ENCODE measurements at places on chromosomes 3 and 15. TPM values are rescaled to one million over a fixed set of nuclear protein-coding genes. Genes with fewer than 3 reads are reported as not detected.

DNA sequence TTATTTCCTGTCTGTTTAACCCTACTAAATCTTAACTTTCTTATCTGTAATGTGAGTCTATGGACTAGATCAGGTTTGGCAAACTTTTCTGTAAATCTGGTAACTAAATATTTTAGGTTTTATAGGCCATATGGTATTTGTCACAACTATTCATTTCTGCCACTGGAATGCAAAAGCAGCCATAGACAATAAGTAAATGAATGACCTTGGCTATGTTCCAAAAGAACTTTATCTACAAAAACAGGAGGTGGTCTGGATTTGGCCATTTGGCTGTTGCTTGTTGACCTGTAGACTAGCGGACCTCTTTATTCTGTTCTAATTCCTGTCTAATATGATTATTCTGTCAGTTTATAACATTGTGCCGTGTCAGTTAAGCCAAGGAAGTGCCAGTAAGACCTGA lies 314.2 kb downstream of the LPP start:
- H3K27ac ChIP-seq: no peak overlapping the region
- H3K4me3 ChIP-seq: no peak overlapping the region
- peaks cover 2% of the 10 kb centered on the region for H3K36me3 ChIP-seq

- DNase-seq: no peak
- peaks cover 4% of the 10 kb centered on the region for H3K27me3 ChIP-seq
- no peak overlapping the region for H3K4me3 ChIP-seq
- H3K4me1 ChIP-seq: peaks cover 15% of the 10 kb centered on the region
- no peak overlapping the region for H3K27ac ChIP-seq
Observed at GRCh38 chr3:115662356-115662755, 39.0 kb downstream of the GAP43 start.

DNA sequence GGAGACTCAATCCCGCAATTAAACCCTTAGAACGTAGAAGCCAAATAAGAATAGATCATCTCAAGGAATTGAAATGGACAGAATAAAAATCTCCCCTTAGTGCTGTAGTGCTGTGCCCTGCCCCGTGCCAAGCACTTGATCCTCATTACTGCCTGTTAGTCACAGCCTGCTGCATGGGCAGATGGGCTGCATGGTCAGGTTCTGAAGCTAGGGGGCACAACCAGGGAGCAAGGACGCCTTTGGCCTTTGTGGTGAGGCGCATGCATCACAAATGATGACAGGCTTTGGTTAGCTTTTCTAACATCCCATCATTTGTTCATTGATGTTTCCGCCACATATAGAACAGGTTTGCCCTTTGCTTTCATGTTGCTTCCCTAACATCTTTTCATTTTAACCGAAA lies 336.3 kb upstream of the ADAMTS9 start:
- DNase-seq: no peak
- H3K27ac ChIP-seq: no peak overlapping the region
- H3K4me1 ChIP-seq: peaks cover 4% of the 10 kb centered on the region
- H3K27me3 ChIP-seq: no peaks in the 10 kb centered on the region
- H3K36me3 ChIP-seq: no peaks in the 10 kb centered on the region

GRCh38 chr3:64824394-64824909 lies 136.7 kb upstream of the ADAMTS9 start:
- H3K4me1 ChIP-seq: no peaks in the 10 kb centered on the region
- H3K27ac ChIP-seq: no peak overlapping the region
- no peak overlapping the region for H3K4me3 ChIP-seq
- H3K36me3 ChIP-seq: no peaks in the 10 kb centered on the region

GRCh38 chr3:38375488-38376097 lies 29.0 kb downstream of the XYLB start:
- no peak overlapping the region for H3K27ac ChIP-seq
- DNase-seq: no peak
- H3K4me1 ChIP-seq: no peaks in the 10 kb centered on the region

GRCh38 chr3:66198437-66199088 lies 22.2 kb upstream of the SLC25A26 start:
- no peak overlapping the region for H3K27ac ChIP-seq
- no peaks in the 10 kb centered on the region for H3K27me3 ChIP-seq
- H3K4me3 ChIP-seq: no peak overlapping the region
- H3K4me1 ChIP-seq: no peaks in the 10 kb centered on the region

- peak; percentile 89 for DNase-seq
- H3K36me3 ChIP-seq: no peaks in the 10 kb centered on the region
- peak overlapping the region; percentile 83 for H3K27ac ChIP-seq
- H3K4me1 ChIP-seq: peaks cover 72% of the 10 kb centered on the region
Observed at GRCh38 chr15:70196372-70197316, 98.9 kb upstream of the TLE3 start.

- no peak overlapping the region for H3K27ac ChIP-seq
- no peaks in the 10 kb centered on the region for H3K4me1 ChIP-seq
- no peak for DNase-seq
- H3K4me3 ChIP-seq: no peak overlapping the region
- no peaks in the 10 kb centered on the region for H3K36me3 ChIP-seq
Observed at GRCh38 chr3:183202004-183202722, 39.6 kb upstream of the LAMP3 start.

DNA sequence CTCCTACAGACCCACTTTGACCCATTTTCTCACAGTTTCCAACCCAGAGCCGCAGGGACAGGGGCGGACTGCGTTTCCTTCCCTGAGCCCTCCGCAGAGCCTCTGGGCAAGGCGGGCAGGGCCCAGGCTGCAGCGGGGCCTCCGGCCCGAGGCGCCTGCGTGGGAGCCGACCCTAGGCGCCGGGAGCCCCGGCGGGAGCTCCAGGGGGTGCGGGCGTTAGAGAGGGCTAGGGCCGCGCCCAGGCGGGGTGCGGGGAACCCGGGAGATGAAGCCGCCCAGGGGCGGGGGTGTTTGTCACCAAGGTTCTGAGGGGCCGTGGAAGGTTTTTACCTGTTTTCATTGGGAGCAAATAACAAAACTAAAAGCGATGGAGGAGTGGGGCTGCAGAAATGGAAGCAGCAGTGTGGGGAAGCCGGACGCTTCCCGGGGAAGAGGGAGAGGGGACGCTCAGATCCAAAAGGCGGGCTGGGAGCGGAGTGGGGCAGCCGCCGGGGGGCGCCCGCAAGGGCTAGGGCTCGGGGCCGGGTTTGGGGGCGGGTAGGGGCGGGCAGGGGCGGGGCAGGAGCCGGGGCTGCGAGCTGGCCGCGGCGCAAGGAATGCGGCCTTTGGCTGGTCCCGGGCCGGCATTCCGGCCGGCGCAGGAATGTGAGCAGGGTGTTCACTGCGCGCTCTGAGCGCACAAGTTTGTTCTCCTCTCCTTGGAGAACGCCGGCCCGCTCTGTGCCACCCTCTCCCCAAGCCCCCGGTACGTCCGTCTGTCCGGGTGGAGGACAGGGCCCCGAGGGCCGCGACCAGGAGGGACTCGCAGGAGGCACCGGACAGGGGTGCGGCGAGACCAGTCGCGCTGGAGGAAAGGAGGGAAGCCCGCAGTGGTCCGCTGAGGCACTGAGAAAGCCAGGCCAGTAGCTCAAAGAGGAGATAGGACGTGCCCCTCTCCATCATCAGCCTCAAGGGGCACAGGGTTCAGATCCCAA lies 61.1 kb downstream of the AMOTL2 start:
- peak; percentile 62 for DNase-seq

DNA sequence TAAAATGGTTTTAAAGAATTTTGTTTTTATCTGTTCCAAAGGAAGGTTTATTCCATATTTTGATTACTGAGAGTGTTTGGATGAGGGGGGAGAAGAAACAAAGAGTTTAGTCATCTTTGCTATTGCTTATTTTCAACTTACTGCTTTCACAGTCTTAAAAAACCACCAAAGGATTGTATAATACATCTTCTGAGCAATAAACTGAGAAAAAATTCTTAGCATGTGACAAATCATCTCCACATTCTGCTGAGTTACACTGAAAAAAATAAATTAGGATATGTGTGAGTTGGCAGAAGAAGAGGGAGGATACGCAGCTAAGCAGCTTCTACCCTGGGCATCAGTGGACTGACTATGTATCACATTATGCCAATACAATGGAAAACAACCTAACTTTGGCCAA lies 23.2 kb upstream of the ACTC1 start:
- no peak overlapping the region for H3K27ac ChIP-seq
- H3K36me3 ChIP-seq: no peaks in the 10 kb centered on the region
- no peak overlapping the region for H3K4me3 ChIP-seq
- DNase-seq: no peak

GRCh38 chr15:57095896-57096295 lies 177.5 kb downstream of the TCF12 start:
- H3K27me3 ChIP-seq: no peaks in the 10 kb centered on the region
- H3K4me3 ChIP-seq: no peak overlapping the region
- no peak for DNase-seq
- peaks cover 24% of the 10 kb centered on the region for H3K36me3 ChIP-seq
- H3K4me1 ChIP-seq: no peaks in the 10 kb centered on the region

DNA sequence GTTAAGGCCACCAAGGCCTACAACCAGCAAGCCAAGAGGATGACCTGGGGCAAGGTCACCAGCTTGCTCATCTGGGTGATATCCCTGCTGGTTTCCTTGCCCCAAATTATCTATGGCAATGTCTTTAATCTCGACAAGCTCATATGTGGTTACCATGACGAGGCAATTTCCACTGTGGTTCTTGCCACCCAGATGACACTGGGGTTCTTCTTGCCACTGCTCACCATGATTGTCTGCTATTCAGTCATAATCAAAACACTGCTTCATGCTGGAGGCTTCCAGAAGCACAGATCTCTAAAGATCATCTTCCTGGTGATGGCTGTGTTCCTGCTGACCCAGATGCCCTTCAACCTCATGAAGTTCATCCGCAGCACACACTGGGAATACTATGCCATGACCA lies 3.6 kb downstream of the CXCR6 start:
- H3K4me1 ChIP-seq: no peaks in the 10 kb centered on the region

- no peak overlapping the region for H3K4me3 ChIP-seq
- H3K4me1 ChIP-seq: no peaks in the 10 kb centered on the region
Observed at GRCh38 chr15:31455499-31455898, 128.9 kb downstream of the KLF13 start.

DNA sequence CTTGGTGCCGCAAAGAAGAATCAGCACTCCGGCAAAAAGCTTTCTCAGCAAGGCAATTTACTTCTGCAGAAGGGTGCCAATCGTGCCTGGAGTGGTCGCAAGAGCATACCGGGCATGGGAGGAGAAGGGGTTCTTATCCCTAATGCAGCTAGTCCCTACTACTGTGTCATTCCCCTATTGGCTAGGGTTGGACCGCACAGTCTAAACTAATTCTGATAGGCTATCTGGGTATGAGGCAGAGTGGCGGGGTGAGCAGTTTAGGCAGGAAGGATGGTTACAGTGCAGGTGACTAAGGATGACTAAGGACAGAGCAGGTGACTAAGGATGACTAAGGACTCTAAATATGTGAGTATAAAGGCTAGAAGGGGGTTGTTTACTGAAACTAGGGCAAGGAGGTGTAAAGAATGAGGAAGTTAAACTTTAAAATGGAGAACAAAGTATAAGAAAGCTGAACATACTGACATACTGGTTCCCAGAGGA lies 52.9 kb downstream of the PGBD4 start:
- no peaks in the 10 kb centered on the region for H3K27me3 ChIP-seq
- H3K4me3 ChIP-seq: no peak overlapping the region
- no peak for DNase-seq
- no peak overlapping the region for H3K27ac ChIP-seq
- H3K36me3 ChIP-seq: peaks cover 1% of the 10 kb centered on the region

GRCh38 chr3:154310840-154311239 lies 13.4 kb downstream of the DHX36 start:
- DNase-seq: no peak
- peaks cover 1% of the 10 kb centered on the region for H3K36me3 ChIP-seq
- no peak overlapping the region for H3K4me3 ChIP-seq
- no peaks in the 10 kb centered on the region for H3K4me1 ChIP-seq
- H3K27me3 ChIP-seq: no peaks in the 10 kb centered on the region
- no peak overlapping the region for H3K27ac ChIP-seq

DNA sequence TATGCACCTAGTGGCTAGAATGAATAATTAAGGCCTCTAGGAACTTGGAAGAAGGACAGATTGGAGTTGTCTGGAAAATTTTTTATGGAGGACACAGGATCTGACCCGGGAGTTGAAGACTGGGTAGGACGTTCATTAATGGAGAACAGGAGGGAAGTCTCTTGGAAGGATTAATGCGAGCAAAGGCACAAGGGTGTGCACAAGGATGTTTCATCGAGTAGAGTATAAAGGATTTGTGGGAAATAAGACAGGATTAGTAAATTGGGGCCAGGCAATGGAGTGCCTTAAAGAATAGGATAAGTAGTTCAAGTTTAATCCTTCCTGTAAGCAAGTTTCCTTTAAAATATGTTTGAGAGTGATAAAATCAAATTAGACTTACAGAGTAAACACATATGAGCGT lies 14.6 kb downstream of the LMOD3 start:
- no peaks in the 10 kb centered on the region for H3K27me3 ChIP-seq
- no peaks in the 10 kb centered on the region for H3K4me1 ChIP-seq
- no peak for DNase-seq
- no peak overlapping the region for H3K4me3 ChIP-seq
- H3K36me3 ChIP-seq: peaks cover 2% of the 10 kb centered on the region

GRCh38 chr15:91445695-91446228 lies 345.7 kb downstream of the SV2B start:
- DNase-seq: no peak
- no peaks in the 10 kb centered on the region for H3K4me1 ChIP-seq
- no peaks in the 10 kb centered on the region for H3K27me3 ChIP-seq
- H3K36me3 ChIP-seq: no peaks in the 10 kb centered on the region
- H3K27ac ChIP-seq: no peak overlapping the region
- H3K4me3 ChIP-seq: no peak overlapping the region

DNA sequence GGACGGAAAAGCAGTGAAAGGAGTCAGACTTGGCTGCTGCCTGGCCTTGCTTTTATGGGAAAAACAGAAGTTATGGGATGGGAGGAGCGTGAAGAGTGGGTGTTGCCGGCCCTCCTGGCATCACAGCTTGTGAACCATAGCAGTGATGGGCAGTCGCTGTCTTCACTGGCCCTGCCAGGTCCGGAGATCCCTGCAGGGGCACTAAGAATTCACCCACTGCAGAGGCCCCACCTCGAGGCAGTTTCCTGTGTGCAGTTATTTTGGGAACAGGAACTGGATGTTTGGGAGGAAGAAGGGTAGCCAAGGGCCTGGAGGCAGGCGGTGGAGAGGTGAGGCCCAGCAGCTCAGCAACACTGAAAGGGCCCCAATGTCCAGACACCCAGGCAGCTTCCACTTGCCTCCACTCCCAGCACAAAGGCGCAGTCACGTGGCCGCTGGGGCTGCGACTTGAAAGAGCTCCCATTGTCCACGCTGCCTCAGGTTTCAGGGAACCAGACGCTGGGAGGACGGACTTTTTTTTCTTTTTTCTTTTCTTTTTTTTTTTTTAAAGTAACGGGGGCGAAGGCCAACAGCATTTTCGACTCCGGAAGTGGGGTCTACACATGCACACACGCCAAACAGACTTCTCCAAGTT lies 255.6 kb downstream of the ZNF621 start:
- H3K36me3 ChIP-seq: no peaks in the 10 kb centered on the region
- peak; percentile 46 for DNase-seq
- H3K27ac ChIP-seq: no peak overlapping the region
- peak overlapping the region; percentile 27 for H3K4me3 ChIP-seq

GRCh38 chr3:132262956-132263355 lies 54.3 kb upstream of the ACP3 start:
- no peak overlapping the region for H3K4me3 ChIP-seq
- DNase-seq: no peak
- no peaks in the 10 kb centered on the region for H3K36me3 ChIP-seq
- H3K27ac ChIP-seq: no peak overlapping the region
- H3K27me3 ChIP-seq: no peaks in the 10 kb centered on the region
- H3K4me1 ChIP-seq: no peaks in the 10 kb centered on the region

Gene THSD4
- 0.07 TPM for total RNA-seq

Gene WDR93
- total RNA-seq: not detected

Gene RLBP1
- total RNA-seq: not detected

Gene BSN
- total RNA-seq: 0.70 TPM

Gene HDAC11
- total RNA-seq: 10.5 TPM

Gene TICRR
- 14.3 TPM for total RNA-seq

Gene SCAPER
- 7.6 TPM for total RNA-seq

Gene AHSG
- total RNA-seq: 2,043 TPM

Gene FBXW12
- total RNA-seq: not detected

Gene COLQ
- total RNA-seq: not detected

Data from HepG2 (cell line).